HepG2 (cell line): ENCODE measurements at places on chromosomes 4 and X. TPM values are rescaled to one million over a fixed set of nuclear protein-coding genes. Genes with fewer than 3 reads are reported as not detected.

CRLF2 gene
- total RNA-seq, result not detected in 2 replicates

ETNPPL gene
- total RNA-seq, result 6.0 and 10.2 TPM in 2 replicates

TCEANC gene
- 0.97 and 1.5 TPM in 2 replicates for total RNA-seq

PSAPL1 gene
- total RNA-seq, result 0.02 TPM in 1 of 2 replicates, not detected in the other

- no peak overlapping the region for H3K27ac ChIP-seq
- H3K36me3 ChIP-seq, result no peaks in the 10 kb centered on the region
- H3K4me1 ChIP-seq, result no peaks in the 10 kb centered on the region
- H3K4me3 ChIP-seq, result no peak overlapping the region
- no peak for DNase-seq
- no peaks in the 10 kb centered on the region for H3K27me3 ChIP-seq
Measured at GRCh38 chr4:89871211-89871610, 23.4 kb upstream of the MMRN1 start.

DNA sequence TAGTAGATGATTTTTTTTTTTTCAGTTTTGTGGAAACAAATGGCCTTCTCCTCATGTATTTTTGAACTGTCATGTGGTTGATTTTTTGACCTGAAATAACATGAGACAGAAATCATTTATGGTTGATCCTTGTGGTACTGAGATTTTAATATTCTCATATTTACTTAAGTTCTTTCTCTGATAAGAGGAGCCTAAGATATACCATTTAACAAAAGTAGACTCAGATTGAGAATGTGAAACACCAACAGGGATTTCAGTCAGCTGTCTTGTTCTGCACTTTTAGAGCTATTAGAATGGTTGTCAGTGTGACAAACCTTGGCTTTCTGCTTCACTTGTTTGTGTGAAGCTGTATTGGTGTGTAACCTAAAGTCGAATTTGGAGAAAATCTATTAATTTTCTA, 575.7 kb downstream of the SPOCK3 start:
- no peak for DNase-seq
- H3K36me3 ChIP-seq, result no peaks in the 10 kb centered on the region
- H3K27me3 ChIP-seq, result no peaks in the 10 kb centered on the region; the same call in 1 of the 2 replicates
- H3K4me1 ChIP-seq, result no peaks in the 10 kb centered on the region
- H3K4me3 ChIP-seq, result no peak overlapping the region
- no peak overlapping the region for H3K27ac ChIP-seq

GRCh38 chrX:123962006-123962467, 531 bp downstream of the STAG2 start:
- peak overlapping the region; percentile 77 for H3K4me3 ChIP-seq
- no peaks in the 10 kb centered on the region; the same call in 2 of the 3 replicates for H3K27me3 ChIP-seq
- peak overlapping the region; percentile 99 for H3K27ac ChIP-seq
- no peak for DNase-seq

DNA sequence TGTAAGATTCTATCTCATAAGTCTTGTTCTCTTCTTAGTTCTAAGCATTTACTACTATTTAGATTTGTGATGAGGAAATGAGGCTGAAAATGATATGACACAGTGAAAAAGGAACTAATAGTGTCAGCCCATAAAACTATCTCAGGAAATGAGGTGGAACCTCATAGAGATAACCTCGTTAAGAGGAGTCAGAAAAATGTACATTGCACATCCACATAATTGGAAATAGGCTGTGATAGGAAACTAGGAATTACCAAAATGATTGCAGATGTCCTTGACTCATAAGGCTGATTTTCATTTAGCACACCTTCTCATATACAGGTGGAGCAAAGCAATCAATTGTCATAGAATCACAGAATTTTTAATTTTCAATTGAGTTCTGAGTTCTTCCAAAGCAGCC, 26.8 kb downstream of the ANXA10 start:
- no peak overlapping the region for H3K4me3 ChIP-seq
- no peak for DNase-seq
- H3K27ac ChIP-seq, result no peak overlapping the region
- H3K27me3 ChIP-seq, result no peaks in the 10 kb centered on the region
- H3K36me3 ChIP-seq, result no peaks in the 10 kb centered on the region

DNA sequence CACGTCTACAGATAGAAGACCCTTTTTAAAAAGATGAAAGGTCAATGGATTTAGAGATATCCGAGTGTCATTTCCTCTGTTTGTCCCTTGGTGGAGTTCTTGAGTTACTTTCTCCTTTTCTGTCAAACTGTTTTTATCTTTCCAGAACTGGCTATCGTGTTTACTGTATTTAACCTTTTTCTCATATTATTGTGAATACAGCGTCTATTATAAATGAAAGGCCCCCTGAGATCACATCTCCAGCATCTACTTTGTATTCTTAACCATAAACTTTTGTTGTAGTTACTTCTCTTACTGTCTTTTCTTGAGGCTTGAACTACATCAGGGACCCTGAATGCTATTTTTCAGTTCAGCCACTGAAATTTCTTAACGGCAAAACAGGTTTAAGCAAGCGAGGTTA, 4.0 kb upstream of the PCDH7 start:
- H3K4me1 ChIP-seq, result peaks cover 9% of the 10 kb centered on the region; the same call in 1 of the 2 replicates
- H3K36me3 ChIP-seq, result no peaks in the 10 kb centered on the region
- peak; percentile 2 for DNase-seq
- H3K4me3 ChIP-seq, result no peak overlapping the region
- no peak overlapping the region for H3K27ac ChIP-seq

DNA sequence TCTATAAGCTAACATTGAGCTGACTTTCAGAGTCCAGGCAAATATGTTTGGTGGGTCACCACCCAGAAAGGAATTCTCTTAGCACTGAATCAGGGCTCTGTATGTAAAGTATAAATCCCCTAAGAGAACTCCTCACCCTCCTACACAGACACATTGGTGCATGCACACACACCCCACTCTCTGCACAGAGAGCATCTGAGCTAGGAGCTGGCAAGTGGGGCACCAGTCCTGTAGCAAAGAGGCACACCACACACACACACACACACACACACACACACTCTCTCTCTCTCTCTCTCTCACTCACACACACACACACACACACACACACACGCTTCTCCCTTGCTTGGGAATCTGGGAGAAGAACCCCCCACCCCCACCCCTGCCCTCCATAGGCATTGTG, 3.2 kb downstream of the SLITRK2 start:
- no peaks in the 10 kb centered on the region for H3K27me3 ChIP-seq
- no peak overlapping the region for H3K27ac ChIP-seq
- H3K4me1 ChIP-seq, result no peaks in the 10 kb centered on the region
- no peak overlapping the region for H3K4me3 ChIP-seq
- no peaks in the 10 kb centered on the region for H3K36me3 ChIP-seq
